ENCODE measurements at places on chromosomes 6 and 20. TPM values are rescaled to one million over a fixed set of nuclear protein-coding genes. Genes with fewer than 3 reads are reported as not detected.

IMPG1 gene
- total RNA-seq = not detected

SLC4A11 gene
- 1.2 TPM for total RNA-seq

FAM83C gene
- not detected for total RNA-seq

OSBPL2 gene
- 32.0 TPM for total RNA-seq

CST4 gene
- 0.33 TPM for total RNA-seq

METTL24 gene
- 0.52 TPM for total RNA-seq
